ENCODE measurements at places on chromosomes 1 and 21. TPM values are rescaled to one million over a fixed set of nuclear protein-coding genes. Genes with fewer than 3 reads are reported as not detected.

OR2T11 gene
- not detected for total RNA-seq

OSBPL9 gene
- total RNA-seq: 56.9 TPM

CFAP141 gene
- not detected for total RNA-seq

CHD1L gene
- 36.3 TPM for total RNA-seq

REN gene
- total RNA-seq: not detected

EPHB2 gene
- 0.21 TPM for total RNA-seq

RAVER2 gene
- 6.1 TPM for total RNA-seq

RIMS3 gene
- total RNA-seq: 2.0 TPM

SYNJ1 gene
- 19.6 TPM for total RNA-seq

ADGRB2 gene
- not detected for total RNA-seq

STK40 gene
- 46.2 TPM for total RNA-seq

IVL gene
- total RNA-seq: not detected

ERG gene
- total RNA-seq: not detected

LAMB3 gene
- 0.73 TPM for total RNA-seq

All from naive thymus-derived CD8-positive, alpha-beta T cell (primary cell).